Esophagus squamous epithelium (tissue), 5 donors: ENCODE measurements at places on chromosomes 6 and 20.

- no peak overlapping the region for H3K4me3 ChIP-seq
- H3K4me1 ChIP-seq: peaks cover 9% of the 10 kb centered on the region
- no peaks in the 10 kb centered on the region for H3K36me3 ChIP-seq
Measured at GRCh38 chr20:830011-830521, 3.4 kb upstream of the FAM110A start.

DNA sequence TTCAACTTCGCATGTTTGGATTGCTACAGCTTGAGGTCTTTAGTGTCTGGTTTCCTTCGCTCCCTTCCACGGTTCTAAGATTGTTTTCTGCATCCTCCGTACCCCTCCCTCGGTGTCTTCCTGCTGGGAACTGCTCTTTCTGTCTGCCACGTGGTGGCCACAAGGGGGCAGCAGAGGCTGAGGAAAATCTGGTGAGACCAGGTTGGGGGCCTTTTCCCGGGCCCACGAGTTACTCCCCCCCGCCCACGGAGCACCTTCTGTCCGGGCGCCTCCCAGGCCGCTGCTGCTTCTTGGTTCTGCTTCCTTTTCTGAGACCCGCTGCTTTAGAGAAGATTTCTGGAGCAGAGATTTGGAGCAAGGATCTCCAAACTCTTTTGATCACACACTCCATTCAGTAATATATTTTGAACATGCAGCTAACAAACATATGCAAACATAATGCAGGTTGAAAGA is 21.1 kb upstream of the NOTCH4 start:
- H3K27me3 ChIP-seq: no peaks in the 10 kb centered on the region
- H3K4me3 ChIP-seq: peak overlapping the region; percentile 35
- H3K4me1 ChIP-seq: peaks cover 22% of the 10 kb centered on the region
- H3K36me3 ChIP-seq: no peaks in the 10 kb centered on the region
- DNase-seq: no peak

DNA sequence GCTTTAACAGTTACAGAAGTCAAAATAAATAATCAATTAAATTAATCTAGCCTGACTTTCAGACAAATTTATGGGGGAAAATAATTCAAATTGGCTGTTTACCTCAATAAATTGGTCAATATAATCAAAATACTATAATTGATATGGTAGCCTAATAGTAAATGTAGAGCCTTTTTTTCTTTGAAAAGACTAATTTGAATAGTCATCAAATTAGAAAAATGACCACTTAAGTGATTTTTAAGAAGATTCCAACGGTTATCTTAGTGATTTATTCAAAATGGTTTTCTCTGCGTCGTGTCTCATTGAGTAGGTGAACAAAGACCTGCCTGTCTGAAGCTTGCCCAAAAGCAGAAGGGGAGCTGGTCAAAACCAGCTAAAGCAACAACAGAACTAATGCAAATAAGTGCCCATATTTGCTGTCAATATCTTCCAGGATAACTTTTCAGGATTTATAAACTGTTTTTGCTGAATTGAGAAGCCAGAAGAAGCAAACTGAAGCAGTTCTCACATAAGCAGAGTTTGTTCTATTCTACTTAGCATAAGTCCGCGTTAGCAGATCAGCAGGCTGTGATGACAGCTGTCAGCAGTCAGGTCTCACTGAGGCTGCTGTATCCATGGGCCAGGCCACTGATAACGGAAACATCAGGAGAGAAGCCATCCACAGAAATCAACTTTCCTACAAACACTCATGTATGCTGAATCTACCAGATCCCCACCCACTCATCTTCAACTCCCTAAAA is 7.0 kb downstream of the RCAN2 start:
- peaks cover 18% of the 10 kb centered on the region for H3K27me3 ChIP-seq
- H3K27ac ChIP-seq: no peak overlapping the region
- H3K4me1 ChIP-seq: no peaks in the 10 kb centered on the region
- H3K36me3 ChIP-seq: no peaks in the 10 kb centered on the region

DNA sequence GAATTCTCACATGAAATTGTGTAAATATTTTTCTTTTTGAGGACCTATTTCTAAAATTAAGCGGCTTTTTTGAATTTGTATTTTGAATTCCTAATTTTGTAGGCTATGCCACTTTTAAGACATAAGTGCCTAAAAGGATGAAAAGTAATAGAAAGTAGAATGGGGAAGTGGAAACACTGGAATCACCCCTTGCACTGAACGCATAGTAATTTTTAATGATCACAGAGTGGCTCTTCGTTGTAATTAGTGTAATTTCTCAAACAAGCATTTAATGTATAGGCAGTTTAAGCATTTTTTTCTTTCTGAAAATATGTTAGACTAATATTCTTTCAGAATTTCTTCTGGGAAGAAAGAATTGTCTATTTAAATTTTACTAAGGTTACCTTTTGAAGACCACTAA is 73.2 kb downstream of the ARID1B start:
- peaks cover 79% of the 10 kb centered on the region for H3K4me1 ChIP-seq
- no peaks in the 10 kb centered on the region for H3K36me3 ChIP-seq
- DNase-seq: no peak
- no peaks in the 10 kb centered on the region for H3K27me3 ChIP-seq
- H3K4me3 ChIP-seq: no peak overlapping the region

DNA sequence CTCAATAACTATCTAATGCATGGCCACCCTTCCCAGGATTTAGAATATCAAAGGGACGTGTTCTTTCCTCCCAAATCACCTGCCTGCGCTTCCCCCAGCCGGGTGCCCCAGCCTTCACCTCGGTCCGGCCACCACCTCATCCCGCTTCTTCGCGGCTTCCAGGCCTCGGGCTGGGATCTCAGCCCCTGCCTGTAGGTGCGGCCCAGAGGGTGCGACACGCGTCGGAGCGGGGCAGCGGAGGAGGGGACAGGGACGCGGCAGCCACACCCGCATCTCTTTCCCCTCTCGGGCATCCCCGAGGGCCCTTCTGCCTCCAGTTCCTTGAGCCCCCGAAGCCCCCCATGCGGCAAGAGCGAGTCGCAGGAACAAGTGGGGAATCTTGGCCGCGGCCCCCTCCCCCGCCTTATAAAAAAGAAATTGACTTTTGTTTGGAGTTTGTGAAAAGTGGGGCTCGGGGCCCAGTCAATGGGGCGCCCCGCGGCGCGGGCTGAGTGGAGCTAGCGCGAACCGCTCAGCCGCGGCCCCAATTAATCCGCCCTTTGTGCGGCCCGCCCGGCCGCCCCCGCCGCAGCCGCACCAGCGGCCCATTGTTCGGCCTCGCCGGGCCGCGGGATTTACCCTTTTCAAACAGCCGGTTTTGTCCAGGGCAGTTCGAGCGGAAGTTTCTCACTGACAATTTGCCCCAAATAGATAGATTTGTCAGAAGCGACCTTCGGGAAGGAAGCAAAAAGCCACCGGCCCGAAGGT is 8.4 kb upstream of the NR2E1 start:
- DNase-seq: no peak
- H3K27ac ChIP-seq: no peak overlapping the region

- DNase-seq: no peak
- no peak overlapping the region for H3K4me3 ChIP-seq
- no peaks in the 10 kb centered on the region for H3K27me3 ChIP-seq
- peaks cover 8% of the 10 kb centered on the region for H3K4me1 ChIP-seq
- no peak overlapping the region for H3K27ac ChIP-seq
- H3K36me3 ChIP-seq: no peaks in the 10 kb centered on the region
Measured at GRCh38 chr20:58208944-58209343, 19.5 kb downstream of the ANKRD60 start.

- DNase-seq: no peak
- H3K4me1 ChIP-seq: no peaks in the 10 kb centered on the region
- H3K4me3 ChIP-seq: no peak overlapping the region
- no peak overlapping the region for H3K27ac ChIP-seq
Measured at GRCh38 chr6:161458201-161458951, 184.5 kb upstream of the AGPAT4 start.

- H3K27ac ChIP-seq: peak overlapping the region; percentile 79
- DNase-seq: no peak
- peaks cover 10% of the 10 kb centered on the region for H3K4me1 ChIP-seq
- H3K27me3 ChIP-seq: no peaks in the 10 kb centered on the region
Measured at GRCh38 chr6:158655569-158656450, 6.0 kb downstream of the SYTL3 start.

- DNase-seq: no peak
- H3K4me1 ChIP-seq: no peaks in the 10 kb centered on the region
- no peak overlapping the region for H3K4me3 ChIP-seq
Measured at GRCh38 chr20:34570859-34571306, 12.4 kb downstream of the MAP1LC3A start.

GRCh38 chr20:34771680-34772081 is 53.8 kb downstream of the NCOA6 start:
- H3K36me3 ChIP-seq: peaks cover 32% of the 10 kb centered on the region
- H3K4me3 ChIP-seq: no peak overlapping the region
- H3K27me3 ChIP-seq: no peaks in the 10 kb centered on the region
- H3K4me1 ChIP-seq: no peaks in the 10 kb centered on the region
- DNase-seq: no peak

DNA sequence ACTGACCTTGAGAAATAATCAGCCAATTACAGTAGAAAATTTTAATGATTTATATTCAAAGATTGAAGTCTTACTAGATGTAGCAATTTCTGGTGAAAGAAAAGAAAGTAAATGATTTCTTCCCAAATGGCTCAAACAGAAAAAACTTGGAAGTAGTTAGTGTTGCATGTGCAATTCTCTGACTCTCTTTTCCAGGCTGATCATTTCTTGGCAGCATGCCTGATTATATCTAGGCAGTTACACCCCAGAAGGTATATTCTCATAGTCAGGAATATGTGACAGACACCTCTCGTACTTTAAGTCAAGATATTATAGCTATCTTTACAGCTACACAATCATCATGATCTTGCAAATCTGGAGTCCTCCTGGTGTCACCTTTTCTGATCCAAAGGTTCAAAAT is 122.9 kb downstream of the PDE7B start:
- H3K4me1 ChIP-seq: no peaks in the 10 kb centered on the region
- no peak for DNase-seq
- H3K36me3 ChIP-seq: no peaks in the 10 kb centered on the region
- no peaks in the 10 kb centered on the region for H3K27me3 ChIP-seq
- no peak overlapping the region for H3K27ac ChIP-seq

DNA sequence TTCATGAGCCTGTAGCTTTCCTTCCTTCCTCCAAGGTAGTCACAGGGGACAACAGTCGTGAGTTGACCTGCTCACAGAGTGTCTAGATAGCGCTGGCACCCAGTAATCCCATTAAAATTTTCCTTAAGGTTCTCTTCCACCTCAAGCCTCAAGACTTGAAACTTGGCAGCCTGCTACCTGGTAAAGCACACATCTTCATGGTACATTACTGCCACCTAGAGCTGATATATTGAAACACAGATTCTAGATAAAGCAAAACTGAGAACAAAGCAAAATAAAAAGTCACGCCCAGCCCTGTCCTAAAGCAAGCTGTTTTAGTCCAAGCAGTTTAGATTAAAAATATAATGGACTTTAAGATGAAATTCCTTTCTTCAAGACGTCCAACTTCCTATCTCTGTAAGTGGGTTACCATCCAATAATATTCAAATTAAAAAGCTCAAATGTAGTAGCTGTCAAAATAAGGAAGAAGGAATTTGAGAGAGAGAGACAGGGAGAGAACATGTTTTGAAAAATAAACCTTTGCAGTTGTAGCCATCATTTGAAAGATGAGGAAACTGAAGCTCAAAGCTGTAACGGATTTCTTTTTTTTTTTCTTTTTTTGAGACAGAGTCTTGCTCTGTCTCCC is 50.7 kb upstream of the CD83 start:
- H3K27ac ChIP-seq: no peak overlapping the region
- no peak overlapping the region for H3K4me3 ChIP-seq
- DNase-seq: no peak
- no peaks in the 10 kb centered on the region for H3K36me3 ChIP-seq

DNA sequence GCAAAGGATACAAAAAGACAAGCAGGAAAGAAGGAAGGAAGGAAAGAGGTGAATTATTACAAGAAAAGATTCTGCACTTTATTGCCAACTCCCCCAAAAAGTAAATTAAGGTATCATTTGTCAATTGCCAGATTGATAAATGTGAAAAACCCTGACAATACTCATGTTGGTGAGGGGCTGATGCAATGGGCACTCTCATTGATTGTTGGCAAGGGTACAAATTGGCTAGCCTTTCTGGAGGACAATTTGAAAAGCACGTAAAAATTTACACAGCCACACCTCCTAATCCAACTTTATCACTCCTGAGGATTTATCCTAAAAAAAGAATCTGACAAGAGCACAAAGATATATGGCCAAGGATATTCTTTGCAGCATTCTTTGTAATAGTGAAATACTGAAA is 47.7 kb downstream of the SCML4 start:
- H3K27me3 ChIP-seq: no peaks in the 10 kb centered on the region
- no peak for DNase-seq
- H3K4me1 ChIP-seq: no peaks in the 10 kb centered on the region

DNA sequence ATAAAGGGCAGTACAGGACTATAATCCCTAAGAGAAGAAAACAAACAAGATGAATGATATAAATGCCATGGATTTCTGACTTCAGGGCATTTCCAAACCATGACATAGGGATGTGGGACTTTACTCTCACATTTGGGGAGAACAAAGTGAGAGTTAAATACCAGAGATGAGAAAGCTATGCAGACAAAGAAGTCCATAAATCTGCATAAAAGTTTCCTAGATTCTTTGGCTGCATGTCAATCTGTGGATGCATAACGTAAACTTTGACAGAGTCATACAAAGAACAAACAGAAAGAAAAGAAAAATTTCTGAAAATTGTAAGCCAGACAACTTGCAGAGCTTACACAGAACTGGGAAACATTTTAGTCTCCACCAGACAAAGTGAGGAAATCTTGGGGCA is 11.7 kb downstream of the EPM2A start:
- no peak overlapping the region for H3K27ac ChIP-seq
- H3K27me3 ChIP-seq: no peaks in the 10 kb centered on the region
- no peak for DNase-seq

DNA sequence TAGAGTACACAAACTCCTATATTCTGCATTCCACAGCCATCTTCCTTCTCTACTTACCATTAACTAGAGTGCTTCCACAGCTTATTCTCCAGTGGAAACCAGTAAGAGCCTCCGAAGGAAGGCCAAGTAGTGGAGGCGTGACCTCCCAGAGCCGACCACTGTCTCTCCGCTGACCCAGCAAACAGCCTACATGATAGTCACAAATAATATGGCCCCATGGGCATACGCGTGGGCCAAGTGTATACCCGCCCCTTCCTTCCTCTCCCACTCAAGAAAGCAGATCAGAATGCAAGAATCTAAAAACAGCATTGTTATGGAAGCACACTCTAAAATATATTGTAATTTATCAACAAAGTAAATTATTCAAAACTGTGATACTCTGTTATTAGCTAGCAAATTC is 526.6 kb upstream of the JARID2 start:
- no peaks in the 10 kb centered on the region for H3K36me3 ChIP-seq
- H3K27ac ChIP-seq: no peak overlapping the region
- peaks cover 36% of the 10 kb centered on the region for H3K4me1 ChIP-seq
- no peak for DNase-seq

DNA sequence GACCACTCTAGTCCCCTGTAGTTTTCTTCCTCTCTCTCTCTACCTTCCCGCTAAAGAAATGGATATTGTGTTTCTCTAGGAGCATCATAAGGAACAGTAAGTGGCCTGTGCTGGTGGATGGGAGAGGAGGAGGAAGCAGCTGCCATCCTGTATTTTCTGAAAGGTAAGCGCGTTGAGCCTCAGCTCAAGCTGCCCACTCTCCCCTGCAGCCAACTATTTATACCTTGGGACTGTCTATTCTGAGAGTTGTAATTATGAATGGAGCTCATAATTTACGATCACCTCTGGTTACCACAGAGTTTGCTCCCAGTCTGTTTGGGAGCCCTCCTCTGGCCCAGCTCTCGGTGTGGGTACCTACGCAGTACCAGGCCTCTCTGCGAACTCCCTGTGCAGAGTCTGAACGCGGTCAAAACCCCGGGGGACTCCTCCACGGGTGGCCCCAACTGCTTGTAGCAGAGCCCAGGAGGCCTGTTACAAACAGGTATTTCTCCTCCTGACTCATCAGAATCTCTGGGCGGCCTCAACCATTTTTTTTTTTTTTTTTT is 285.4 kb downstream of the SMOC2 start:
- no peaks in the 10 kb centered on the region for H3K36me3 ChIP-seq
- no peak overlapping the region for H3K27ac ChIP-seq
- H3K4me3 ChIP-seq: no peak overlapping the region
- no peaks in the 10 kb centered on the region for H3K4me1 ChIP-seq
- no peak for DNase-seq
